SJSA1 (cell line): ENCODE measurements at places on chromosomes 5 and 9. TPM values are rescaled to one million over a fixed set of nuclear protein-coding genes. Genes with fewer than 3 reads are reported as not detected.

DNA sequence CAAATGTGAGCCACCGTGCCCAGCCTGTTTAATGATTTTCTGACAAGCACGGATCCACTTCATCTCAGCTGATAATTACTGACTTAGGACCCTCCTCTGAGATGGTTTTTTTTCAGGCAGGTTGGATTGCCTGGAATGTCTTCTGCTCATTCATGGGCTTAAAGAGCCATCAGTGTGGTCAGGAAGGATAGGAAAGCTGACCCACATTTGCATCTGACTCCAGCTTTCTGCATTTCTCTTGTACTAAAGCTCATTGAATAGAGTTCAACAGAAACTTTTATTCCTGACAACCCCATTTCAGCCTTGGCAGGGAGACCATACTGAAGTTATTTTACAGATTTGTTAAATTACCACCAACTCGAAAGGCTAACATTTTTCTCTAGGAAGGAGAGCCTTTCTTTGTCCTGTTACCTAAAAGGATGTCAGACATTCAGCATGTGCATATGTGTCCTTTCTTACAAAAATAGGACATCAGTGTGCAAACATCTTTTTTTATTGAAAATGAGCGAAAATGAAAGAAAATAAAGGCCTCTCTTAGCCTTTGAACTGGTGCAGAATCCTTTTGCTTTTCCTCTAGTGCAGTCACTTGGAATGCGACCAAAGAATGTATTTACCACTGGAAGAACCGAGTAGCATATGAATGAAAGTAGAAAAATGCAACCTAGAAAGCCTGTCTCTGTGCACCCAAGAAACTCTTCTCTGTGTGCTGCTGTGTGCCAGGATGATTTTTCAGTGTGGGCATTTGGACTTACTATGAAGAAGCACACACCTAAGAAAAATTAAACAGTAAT lies 26.6 kb downstream of the ADCY2 start:
- DNase-seq: no peak

GRCh38 chr9:128192601-128193371 lies 1.4 kb upstream of the CIZ1 start:
- peak; percentile 94 for DNase-seq

GRCh38 chr9:69122549-69123141 lies 51.4 kb upstream of the TJP2 start:
- no peak for DNase-seq

NR6A1 gene
- 0.88 and 1.0 TPM in 2 replicates for total RNA-seq

DNA sequence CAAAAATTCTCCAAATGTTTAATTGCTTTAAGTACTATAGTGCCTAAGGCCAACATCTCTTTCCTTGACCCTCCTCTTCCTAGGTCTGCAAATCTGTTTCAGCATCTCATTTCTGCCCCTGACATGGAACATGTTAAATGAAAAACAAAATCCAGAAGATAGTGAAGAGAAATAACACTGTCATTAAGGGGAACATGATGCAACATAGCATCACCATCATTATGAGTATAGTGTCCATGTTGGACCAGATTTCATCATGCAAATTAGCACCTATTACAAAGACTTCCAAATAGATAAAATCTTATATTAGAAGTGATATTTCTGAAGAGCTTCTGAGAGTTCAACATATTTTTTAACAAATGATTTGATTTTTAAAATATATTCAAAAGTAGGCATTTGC lies 375.2 kb downstream of the PTPRD start:
- no peak for DNase-seq

- no peak for DNase-seq
Measured at GRCh38 chr5:111453747-111454146, 58.6 kb downstream of the STARD4 start.
